ENCODE measurements at places on chromosomes 4 and X.

- no peak for DNase-seq
These were observed 46.8 kb downstream of the RGS12 start for GRCh38 chr4:3339577-3339976.

DNA sequence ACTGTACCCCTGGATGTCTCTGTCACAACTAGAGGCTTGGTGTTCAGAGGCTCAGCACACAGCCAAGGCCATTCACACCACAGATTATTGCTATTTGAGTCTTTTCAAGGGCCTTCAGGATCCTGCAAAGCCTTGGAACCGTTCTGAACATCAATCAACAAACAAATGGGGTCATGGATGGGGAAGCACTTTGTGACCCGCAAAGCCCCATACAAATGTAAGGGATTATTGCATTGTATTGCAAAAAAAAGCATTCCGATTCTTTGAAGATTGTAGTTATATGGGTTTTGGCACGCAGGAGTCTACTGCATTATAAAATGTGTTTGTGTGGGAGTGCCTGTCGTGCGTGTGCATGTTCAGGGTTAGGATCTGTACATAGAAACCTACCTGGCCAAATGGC lies 17.3 kb upstream of the BCORL1 start:
- DNase-seq = no peak

DNA sequence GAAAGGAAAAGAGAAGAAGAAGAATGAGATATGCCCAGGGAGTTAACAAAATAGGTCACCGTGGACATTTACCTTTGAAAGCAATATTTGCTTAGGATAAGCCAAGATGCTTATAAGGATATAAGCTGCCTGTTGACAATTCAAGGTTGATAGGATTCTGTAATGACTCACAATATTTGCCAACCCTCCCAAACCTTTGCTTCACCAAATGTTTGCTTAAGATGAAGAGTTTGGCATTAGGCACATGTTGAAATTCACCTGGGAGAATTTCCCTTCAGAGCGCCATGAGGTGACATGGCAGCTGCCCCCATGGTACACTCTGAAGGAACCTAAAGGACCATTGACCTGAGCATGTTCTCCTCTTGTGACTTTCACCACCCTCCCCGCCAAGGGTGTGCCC lies 4.6 kb downstream of the PALLD start:
- DNase-seq = no peak

DNA sequence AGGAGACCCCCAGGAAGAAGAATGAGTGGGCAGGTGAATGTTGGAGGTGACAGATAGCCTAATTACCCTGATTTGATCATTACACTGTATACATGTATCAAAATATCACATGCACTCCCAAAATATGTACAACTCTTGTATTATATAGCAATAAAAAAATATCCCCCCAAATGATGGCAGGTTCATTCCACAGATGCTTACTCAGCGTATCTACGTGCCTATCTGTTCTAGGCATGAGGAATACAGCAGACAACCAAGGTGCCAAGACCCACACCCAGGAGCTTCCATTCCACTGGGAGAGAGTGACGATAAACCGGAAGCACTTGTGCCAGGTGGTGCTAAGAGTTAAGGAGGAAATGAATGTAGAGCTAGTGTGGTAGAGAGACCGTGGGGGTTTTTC lies 42.4 kb downstream of the ADRA2C start:
- DNase-seq = no peak

GRCh38 chr4:142416121-142416520 lies 430.0 kb downstream of the INPP4B start:
- no peak for DNase-seq

DNA sequence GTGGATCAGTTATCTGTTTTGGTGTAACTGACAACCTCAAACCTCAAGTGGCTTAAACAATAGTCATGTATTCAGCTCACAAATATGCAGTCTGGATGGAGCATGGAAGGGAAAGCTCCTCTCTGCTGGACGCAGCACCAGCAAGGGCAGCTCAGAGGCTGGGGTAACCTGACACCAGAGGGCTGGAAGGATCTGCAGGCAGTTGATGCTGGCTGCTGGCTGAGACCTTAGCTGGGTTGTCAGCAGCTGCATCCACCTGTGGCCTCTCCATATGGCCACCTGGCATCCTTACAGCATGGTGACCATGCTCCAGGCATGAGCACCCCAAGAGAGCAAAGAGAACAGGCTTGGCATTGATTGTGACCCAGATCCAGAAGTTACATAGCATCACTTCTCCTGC lies 46.7 kb downstream of the ENPP6 start:
- DNase-seq = no peak

- no peak for DNase-seq
These were observed 15.6 kb downstream of the GTPBP6 start for GRCh38 chrX:302975-303374.

- DNase-seq = no peak
These were observed 29.3 kb downstream of the BEND4 start for GRCh38 chr4:42123071-42123644.

DNA sequence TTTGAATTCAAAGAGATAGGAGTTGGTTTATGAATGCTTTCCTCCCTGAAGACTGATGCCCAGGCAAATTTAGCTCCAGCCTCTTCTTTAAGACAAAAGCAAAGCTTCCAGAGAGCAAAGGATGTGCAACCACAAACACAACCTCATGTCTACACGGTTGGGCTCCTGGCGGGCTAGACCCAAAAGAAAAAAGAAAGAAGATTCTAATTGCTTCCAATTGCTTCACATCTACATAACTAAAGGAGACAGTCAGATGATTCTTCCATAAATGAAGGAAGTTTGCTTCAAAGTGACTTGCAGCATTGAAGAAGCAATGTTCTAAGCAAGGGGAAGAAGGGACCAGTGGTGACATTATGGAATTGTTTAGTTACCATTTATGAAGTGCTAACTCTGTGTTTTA lies 1603.0 kb upstream of the TENM3 start:
- DNase-seq = no peak

DNA sequence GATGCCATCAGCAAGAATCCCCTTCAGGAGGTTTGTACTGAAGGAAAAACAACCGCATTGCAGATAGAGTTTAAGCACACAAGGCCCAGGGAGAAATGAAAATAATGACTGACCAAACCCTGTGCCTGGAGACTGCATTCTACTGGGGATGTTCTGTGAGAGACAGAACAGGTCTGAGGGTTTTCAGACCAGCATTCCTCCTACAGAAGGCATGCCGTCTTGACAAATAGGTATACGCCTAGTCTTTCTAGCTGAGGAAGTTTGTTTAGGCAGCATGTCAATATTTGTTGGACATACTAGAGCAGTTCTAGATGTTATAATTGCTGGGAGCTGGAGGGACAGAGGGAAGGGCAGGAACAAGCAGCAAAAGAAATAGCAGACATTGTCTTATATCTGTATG lies 68.4 kb upstream of the SCOC start:
- DNase-seq = no peak
